Activated effector memory CD4-positive, alpha-beta T cell treated with Interleukin-2 at 50 U/mL for 16 hours (primary cell): ENCODE measurements at places on chromosomes 1 and 21.

GRCh38 chr1:60126723-60127122 lies 53.2 kb upstream of the C1orf87 start:
- DNase-seq = no peak

- no peak for DNase-seq
These were observed 204.3 kb downstream of the SMYD3 start for GRCh38 chr1:246302711-246303317.

- DNase-seq = no peak
These were observed 3.4 kb upstream of the CSF3R start for GRCh38 chr1:36486093-36486438.

GRCh38 chr1:22153660-22154437 lies 11.0 kb upstream of the WNT4 start:
- DNase-seq = no peak

- DNase-seq = no peak
These were observed 35.0 kb upstream of the SCAF4 start for GRCh38 chr21:31766899-31767298.

DNA sequence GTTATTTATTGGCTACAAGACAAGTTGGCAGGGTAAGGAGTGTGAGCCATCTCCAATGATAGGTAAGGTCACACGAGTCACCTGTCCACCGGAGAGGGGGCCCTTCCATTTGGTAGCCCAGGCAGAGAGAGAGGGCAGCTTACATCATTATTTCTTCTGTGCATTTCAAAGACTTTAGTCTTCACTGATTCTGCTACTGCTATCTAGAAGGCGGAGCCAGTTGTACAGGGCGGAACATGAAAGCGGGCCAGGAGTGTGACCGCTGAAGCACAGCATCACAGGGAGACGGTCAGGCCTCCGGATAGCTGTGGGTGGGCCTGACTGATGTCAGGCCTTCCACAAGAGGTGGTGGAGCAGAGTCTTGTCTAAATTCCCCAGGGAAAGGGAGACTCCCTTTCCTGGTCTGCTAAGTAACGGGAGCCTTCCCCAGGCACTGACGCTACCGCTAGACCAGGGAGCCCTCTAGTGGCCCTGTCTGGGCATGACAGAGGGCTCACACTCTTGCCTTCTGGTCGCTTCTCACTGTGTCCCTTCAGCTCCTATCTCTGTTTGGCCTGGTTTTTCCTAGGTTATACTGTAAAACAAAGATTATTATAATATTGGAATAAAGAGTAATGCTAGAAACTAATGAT lies 36.7 kb downstream of the ZNF695 start:
- peak; percentile 13 for DNase-seq

- DNase-seq = no peak
These were observed 157.3 kb downstream of the KCNJ6 start for GRCh38 chr21:37758982-37759381.

DNA sequence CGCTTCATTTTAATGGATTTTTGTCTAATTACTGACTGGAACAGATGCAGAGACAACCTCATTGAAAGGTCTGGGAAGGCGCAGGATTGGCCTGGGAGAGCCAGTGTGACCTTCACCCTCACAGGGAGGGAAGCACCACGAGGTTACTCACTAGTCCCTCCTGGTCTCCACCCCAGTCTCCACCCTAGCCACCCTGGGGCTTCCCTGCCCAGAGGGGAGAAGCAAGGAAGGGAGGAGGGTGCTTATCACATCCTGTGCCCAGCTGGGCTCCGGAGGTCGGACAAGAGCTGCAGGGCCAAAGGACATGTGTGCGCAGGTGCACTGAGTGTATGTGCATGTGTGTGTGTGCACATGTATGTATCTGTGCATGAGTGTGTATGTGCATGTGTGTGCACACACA lies 220.1 kb upstream of the VAMP3 start:
- DNase-seq = no peak

DNA sequence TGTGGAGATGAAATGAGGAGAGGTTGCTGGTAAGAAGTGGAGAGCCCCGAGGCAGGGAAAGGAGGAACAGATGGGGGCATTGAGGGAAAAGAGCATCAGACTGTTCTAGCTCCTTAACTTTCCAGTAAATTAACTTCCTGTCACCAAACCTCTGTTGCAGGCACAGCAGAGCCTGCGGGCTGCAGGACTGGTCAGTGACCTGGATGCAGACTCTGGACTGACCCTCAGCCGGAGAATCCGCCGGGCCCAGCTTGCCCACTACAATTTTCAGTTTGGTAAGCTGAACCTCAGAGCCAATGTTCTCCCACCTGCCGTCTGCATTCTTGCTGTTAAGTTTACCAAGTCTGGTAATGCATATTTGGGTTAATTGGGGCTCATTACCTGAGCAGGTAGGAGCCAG lies 2.5 kb upstream of the ECM1 start:
- DNase-seq = no peak

DNA sequence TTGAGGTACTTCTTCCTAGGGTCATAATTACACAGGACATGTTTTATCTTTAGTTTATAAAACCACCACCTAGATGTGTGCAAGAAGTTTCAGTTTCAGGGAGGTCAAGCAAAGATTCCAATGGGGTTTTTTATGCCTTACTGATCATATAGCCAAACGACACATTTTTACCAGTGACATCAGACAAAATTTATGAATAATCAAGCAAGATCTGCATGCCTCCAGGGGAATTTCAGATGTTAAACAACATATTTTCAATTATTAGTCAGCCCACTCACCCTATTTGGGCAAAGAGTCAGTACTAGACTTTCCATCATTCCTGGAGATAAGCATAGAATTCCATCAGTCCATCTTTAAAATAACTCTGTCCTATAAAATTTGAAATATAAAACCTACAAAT lies 867.4 kb downstream of the KCNT2 start:
- DNase-seq = no peak

DNA sequence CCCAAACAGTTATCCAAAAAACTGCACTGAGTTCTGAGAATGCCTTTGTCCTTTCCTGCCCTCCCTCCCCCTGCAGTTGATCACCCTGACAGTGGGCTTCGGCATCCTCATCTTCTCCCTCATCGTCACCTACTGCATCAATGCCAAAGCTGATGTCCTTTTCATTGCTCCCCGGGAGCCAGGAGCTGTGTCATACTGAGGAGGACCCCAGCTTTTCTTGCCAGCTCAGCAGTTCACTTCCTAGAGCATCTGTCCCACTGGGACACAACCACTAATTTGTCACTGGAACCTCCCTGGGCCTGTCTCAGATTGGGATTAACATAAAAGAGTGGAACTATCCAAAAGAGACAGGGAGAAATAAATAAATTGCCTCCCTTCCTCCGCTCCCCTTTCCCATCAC lies 8.8 kb upstream of the NHLH1 start:
- no peak for DNase-seq

DNA sequence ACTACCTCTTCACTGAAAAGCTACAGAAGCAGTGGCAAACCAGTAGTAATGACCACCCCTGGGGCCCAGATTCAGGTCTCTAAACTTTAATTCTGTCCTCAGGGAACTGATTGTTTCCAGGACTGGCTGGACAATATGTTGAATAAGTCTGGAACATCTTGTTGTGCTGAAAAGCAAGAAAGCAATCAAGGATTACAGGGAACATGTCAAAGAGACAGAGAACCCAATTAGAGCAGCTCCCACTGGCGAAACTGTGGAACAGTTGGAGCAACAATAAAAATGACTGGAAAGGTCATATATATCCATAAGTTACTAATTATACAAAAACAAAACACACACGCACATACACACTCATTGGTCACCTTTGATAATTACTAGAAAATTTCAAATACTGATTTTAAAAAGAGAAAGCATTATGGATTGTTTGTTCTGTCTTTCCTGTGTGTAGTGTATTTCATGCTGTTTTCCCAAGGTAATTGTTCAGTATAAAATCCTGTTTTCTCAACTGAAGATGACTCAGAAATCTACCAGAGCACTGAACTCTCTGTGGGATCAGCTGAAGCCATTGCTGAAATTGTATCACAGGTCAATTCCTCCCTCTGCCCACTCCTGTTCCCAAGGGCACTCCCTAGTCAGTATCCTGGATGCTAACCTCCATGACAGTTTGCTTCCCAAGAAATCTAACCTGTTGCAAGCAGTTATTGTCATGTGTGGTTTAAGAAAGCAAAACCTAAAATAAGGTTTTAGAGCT lies 83.6 kb upstream of the RGS1 start:
- no peak for DNase-seq

DNA sequence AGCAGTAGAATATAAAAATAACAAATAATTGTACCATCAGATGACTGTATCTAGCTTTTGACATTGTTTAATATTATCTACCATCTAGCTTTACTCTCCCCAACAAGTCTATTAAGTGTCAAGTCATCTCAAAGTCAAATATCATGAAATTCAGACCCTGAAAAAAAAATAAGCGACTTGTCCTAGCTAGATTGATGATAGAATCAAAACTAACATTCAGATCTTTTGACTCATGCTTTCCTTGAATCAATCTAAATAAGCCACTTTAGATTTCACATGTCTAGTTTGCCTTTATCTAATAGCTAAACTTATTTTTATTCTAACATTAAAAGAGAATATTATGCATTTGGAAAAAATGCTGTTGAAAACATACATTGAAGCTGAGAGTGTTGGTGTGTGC lies 35.4 kb downstream of the CRB1 start:
- no peak for DNase-seq

DNA sequence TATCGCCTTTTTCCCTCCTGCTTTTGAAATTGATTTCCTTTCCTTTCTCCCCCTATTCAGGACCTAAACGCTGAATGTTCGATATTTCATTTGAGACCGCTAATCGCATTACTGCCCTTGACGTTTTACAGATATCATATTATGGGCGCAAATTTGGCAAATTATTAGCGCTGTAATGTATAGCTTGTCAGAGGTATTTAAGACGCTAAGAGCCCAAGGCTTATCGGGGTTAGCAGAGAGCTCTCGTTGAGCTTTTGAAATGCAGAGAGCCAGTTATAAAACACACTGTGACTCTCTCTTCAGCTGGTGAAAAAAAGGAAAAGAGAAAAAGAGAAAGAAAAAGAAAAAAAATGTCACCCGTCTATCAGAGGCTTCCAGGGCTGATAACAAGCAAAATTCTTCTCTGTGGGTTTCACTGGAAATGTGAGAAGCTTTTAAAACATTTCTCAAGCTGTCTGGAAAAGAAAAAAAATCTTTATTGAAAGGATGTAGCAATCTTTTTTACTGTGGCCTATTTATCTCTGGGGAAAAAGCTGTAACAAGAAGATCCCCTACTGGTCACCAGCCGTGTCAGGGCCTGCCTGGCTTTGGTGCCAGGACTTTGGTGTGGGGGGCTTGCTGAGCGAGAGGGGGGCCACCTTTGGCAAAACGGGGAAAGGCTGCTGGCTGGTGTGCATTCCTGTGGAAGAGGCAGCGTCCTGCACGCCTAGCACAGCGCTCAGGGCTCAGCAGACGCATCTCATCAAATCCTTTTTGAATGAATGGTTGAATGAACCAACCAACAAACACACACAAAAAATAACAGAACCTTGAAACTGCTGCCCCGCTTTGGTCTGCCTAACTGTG lies 119.8 kb downstream of the RNF220 start:
- DNase-seq = no peak

DNA sequence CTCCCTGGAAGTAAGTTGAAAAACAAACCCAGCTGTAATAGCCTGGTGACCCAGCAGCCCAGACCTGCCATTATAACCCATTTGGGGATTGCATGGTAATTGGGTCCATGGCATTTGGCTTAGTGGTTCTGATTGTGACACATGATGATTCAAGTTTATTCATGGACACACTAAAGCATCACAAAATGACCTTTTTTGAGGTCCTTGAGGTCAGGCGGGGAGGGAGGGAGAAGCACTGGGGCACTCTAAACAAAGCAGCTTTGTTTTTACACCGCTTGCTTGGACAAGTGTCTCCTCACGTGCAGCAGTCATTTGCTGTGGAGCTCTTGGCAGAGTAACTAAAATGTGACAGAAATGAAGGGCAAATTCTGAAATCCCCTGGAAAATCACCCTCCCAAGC lies 241.0 kb upstream of the SGIP1 start:
- no peak for DNase-seq

DNA sequence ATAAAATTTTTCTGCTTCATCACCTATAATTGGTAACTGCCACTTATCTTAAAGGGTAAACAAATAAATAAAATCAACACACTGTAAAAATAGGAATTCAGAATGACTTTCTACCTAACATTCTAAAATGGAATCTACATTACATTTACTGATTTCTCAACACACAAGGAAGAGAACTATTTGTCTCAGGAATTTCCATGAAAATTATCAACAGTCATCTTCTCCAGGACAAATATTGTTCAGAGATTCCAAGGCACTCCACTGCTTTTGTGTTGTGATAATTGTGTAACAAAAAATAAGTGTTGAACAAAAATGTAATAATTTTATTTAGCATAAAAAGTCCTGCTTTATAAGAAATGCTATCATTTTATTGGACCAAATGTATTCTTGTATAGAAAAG lies 7.3 kb downstream of the ODF2L start:
- DNase-seq = no peak

GRCh38 chr1:224095867-224096266 lies 18.0 kb upstream of the FBXO28 start:
- DNase-seq = no peak

DNA sequence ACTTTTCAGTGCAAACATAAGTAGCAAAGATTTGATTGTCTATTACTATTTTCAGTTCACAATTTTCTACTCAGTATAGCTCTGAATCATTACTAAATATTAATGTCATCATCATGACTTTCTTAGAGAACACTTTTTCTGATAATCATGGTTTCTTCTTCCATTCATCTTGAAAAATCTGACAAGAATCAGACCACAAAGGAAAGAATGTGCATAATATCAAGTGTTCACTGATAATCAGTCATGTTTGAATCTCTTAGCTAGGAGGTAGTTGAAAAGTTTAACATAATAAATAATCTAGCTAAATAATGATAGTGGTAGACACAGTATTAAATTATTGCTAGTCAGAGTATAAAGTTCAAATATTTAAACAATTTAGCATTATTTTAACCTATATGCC lies 133.2 kb downstream of the BRINP3 start:
- DNase-seq = no peak

DNA sequence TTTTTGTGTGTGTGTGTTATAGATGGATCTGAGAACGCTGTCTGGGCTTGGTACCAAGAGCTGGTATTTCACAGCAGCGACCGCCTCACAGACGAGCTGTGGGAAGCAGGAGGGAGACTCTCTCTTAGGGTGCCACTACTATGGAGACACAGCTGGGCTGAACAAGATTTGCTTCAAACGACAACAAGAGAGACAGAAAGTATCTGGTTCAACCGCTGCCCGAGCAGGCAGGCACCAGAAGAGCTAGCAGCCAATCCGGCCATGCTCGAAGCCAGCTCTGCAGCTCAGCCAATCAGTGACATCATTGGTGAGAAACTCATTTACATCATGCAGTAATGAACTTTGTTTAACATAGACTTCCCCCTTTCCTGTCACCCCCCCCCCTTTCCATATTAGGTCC lies 341.3 kb downstream of the USP25 start:
- DNase-seq = no peak
